ENCODE measurements at places on chromosomes 3 and 15.

- DNase-seq: no peak
These were observed 443.3 kb downstream of the GABRG3 start for GRCh38 chr15:27414168-27414870.

- no peak for DNase-seq
These were observed 12.4 kb upstream of the LTF start for GRCh38 chr3:46477145-46477544.

GRCh38 chr3:79162653-79163052, 605.1 kb downstream of the ROBO1 start:
- DNase-seq: no peak

- DNase-seq: no peak
These were observed 11.4 kb upstream of the SH3GL3 start for GRCh38 chr15:83435782-83436181.

- DNase-seq: no peak
These were observed 9.9 kb downstream of the C15orf39 start for GRCh38 chr15:75211436-75212199.

GRCh38 chr3:128684986-128685726, 34.5 kb upstream of the RPN1 start:
- DNase-seq: no peak

- DNase-seq: no peak
These were observed 283.3 kb downstream of the FEZF2 start for GRCh38 chr3:62090066-62090465.

- DNase-seq: no peak
These were observed 36.7 kb upstream of the LHFPL4 start for GRCh38 chr3:9590282-9590791.

- DNase-seq: no peak
These were observed 39.3 kb downstream of the BDH1 start for GRCh38 chr3:197516517-197516889.

GRCh38 chr15:90241343-90242192, 7.6 kb downstream of the GDPGP1 start:
- DNase-seq: no peak

- no peak for DNase-seq
These were observed 689.0 kb downstream of the NTRK3 start for GRCh38 chr15:87567406-87568030.

DNA sequence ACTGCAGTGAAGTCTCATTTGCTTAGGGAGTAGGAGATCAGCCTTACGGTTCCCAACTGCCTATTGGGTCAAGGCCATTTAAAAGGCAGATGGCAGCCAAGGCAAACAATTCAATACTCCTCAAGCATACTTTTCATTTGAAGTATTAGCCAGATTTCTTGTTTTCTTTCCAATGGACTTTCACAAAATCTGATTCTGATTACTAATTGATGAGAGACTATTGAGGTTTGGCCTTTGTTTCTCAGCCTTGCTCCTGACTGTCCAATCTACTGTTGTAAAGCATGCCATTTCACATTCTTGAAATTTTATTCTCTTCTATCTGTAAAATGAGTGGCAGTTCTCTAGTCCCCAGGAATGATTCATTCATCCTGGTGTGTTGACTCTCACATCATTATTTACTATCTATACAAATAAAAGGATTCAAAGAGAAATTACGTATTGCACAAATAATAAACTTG, 166.2 kb upstream of the TGFBR2 start:
- DNase-seq: no peak

DNA sequence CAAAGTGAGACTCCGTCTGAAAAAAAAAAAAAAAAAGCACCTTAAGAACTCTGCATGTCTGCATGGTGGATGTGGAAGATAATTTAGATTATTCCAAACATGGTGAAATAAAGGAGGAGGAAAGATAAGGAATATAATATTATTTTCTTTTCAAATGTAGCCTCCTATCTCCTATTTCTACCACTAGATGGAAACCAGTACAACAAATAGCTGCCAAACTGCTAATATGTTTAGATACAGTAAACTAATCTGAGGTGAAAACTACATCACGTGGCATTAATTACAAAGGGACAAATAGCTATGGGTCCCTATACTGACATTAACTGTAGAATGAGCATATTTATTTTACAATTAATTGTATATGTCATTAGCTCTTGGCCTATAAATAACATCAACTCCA, 197.8 kb downstream of the TBC1D5 start:
- DNase-seq: no peak

DNA sequence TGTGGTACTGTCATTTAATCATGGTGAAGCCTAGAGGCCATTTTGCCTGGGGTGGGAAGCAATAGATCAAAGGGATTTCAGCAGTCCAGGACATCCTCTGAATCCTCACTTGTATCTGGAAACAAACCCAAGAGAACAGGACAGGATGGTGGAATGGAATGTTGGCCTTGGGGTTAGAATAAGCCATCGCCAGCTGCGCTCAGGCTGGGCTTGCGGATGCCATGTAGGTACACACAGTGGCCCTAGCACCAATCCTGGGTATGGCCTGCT, 76.5 kb upstream of the ALDH1A3 start:
- no peak for DNase-seq
